ENCODE measurements at places on chromosomes 3 and 15.
A peak's percentile ranks its signal among the peaks of the same experiment; 100 is the strongest.

DNA sequence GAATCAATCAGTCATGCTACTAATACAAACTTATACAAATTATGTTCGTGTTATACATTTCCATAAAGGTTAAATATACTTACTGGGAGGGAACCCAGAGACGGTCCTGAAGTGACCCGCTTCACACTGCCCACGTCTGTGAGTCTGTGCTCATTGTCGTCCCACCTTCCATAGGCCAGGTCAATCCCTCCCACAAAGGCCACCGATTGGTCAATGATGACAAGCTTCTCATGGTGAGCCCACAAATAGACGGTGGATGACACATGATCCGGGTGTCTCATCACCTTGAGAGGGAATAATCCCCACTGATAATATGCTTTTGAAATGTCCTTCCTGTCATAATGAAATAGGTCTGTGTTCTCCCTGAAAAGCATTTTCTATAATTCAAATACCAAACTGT, 121.7 kb downstream of the PLD1 start:
- DNase-seq, result no peak

DNA sequence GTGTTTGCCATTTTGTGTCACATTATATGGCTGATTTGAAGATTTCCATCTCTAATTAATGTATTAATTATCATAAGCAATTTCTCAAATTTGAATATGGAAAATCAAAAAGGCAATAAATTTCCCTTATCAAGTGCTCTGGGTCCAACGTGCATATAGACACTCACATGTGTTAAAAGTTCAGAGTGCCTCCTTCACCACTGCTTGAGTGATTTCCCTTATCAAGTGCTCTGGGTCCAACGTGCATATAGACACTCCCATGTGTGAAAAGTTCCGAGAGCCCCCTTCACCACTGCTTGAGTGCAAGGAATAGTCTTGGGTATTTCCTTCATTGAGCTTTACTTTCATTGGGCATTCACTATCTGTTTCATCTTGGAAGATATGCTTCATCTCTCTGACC, 421.0 kb upstream of the ZNF717 start:
- DNase-seq, result no peak

- peak; percentile 54 for DNase-seq
Measured at GRCh38 chr15:84633311-84634227, 20.5 kb downstream of the WDR73 start.

GRCh38 chr3:102529452-102529851, 94.6 kb downstream of the ZPLD1 start:
- DNase-seq, result no peak

DNA sequence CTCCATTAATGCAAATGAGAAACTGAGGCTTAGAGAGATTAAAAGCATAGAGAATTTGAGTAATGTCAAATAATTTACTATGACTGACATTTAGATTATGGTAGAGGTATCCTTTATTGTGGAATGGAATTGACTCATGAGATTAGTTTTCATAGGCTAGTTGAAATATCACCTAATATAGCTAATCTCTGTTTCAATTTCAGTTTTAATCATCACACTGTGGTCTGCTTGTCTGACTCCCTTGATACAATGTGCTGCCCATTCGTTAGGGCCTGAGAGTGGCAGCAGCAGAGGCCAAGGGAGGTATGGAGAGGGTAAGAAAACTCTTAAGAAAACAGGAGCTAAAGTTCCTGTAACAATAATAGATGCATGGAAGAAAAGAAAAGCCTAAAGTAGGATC, 13.2 kb upstream of the ZBTB20 start:
- no peak for DNase-seq
